Activated naive CD4-positive, alpha-beta T cell treated with anti-CD3 and anti-CD28 coated beads, Interleukin-2, amount 50 U/mL, for 72 hours (primary cell): ENCODE measurements at places on chromosomes 16 and 17.

- no peak for DNase-seq
Measured at GRCh38 chr17:80220736-80221215, 549 bp downstream of the SLC26A11 start.

- DNase-seq = no peak
Measured at GRCh38 chr17:4229627-4230541, 33.9 kb downstream of the ANKFY1 start.

- no peak for DNase-seq
Measured at GRCh38 chr17:72569148-72569946, 448.5 kb downstream of the SOX9 start.

DNA sequence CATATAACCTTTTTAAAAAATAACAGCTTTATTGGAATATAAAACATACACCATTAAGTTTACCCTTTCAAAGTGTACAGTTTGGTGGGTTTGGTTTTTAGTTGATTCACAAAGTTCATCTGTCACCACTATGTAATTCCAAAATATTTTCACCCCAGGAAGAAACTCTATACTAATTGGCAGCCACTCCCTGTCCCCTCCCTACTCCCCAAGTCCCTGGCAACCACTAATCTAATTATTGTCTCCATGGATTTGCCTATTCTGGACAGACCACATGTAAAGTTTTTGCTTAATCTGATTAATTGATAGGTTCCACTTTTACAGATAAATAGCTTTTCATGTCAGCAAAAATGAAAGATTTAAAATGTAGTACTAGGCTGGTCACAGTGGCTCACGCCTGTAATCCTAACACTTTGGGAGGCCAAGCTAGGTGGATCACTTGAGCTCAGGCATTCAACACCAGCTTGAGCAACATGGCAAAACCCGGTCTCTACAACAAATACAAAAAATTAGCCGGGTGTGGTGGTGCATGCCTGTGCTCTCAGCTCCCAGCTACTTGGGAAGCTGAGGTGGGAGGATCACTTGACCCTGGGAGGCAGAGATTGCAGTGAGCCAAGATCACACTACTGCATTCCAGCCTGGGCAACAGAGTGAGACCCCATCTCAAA, 25.0 kb upstream of the MAPK3 start:
- no peak for DNase-seq

GRCh38 chr17:79298799-79299198, 224.2 kb downstream of the ENGASE start:
- no peak for DNase-seq

GRCh38 chr16:58859958-58860669, 126.0 kb upstream of the GOT2 start:
- DNase-seq = no peak

- DNase-seq = peak; percentile 92
Measured at GRCh38 chr17:16438557-16439302, 23.4 kb downstream of the TRPV2 start.

GRCh38 chr16:87541872-87542234, 49.0 kb upstream of the ZCCHC14 start:
- DNase-seq = no peak

DNA sequence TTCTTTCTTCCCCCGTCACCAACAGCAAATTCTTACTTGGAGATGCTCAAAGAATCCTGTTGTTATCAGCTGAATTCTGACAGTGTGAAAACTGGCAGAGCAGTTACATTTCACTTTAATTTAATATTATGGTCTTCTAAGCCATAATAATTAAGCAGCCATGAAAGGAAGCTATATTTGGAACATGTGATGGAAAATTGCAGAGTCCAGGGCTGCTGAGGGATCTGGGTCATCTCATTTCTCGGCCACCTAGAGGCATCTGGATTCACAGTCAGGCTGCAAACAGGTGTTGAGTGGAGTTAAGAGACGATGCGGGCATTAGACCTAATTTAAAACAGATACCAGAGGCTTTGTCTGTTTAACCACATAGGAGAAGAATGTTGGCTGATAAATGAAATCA, 38.4 kb downstream of the CHD9NB start:
- no peak for DNase-seq

- DNase-seq = no peak
Measured at GRCh38 chr17:46063241-46063640, 64.2 kb downstream of the STH start.

- DNase-seq = no peak
Measured at GRCh38 chr16:868846-869822, 68.6 kb upstream of the GNG13 start.

- no peak for DNase-seq
Measured at GRCh38 chr16:70320121-70320520, 21.1 kb downstream of the DDX19B start.

DNA sequence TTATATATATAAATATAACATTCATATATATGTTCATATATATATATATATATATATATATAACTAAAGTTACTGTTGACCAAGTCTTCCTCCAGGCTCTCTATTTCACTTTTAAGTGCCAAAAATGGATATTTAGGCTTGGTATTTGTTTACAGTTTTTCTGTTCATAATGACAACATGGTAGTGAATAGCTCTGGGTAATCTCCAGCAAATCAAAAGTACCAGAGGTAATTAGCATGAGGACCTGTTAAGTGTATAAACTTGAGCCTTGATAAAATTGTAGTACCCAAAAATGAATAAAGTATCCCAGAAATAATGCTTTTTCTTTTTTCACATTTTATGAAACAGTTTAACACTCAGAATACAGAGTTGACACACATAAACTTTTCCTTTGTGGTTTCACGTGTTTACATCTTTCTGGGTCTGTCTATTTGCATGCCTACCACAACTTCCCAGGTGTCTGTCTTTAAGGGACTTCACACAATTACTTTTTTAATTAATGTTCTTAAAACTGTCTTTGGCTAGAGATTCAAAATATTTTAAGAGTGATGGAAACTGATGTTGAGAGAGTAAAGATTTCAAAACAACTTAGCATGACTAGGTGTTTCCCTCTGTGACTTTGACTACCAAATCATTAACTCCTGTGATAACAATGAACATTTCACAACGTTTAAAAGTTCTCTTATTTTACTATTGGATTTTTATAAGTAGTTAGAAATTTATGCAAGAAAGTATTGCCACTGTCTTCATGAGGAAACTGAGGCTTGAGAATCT, 47.9 kb downstream of the RABEP1 start:
- no peak for DNase-seq

- peak; percentile 31 for DNase-seq
Measured at GRCh38 chr17:57294629-57295501, 38.5 kb downstream of the MSI2 start.

GRCh38 chr17:1638171-1638590, 7.4 kb downstream of the SCARF1 start:
- no peak for DNase-seq

DNA sequence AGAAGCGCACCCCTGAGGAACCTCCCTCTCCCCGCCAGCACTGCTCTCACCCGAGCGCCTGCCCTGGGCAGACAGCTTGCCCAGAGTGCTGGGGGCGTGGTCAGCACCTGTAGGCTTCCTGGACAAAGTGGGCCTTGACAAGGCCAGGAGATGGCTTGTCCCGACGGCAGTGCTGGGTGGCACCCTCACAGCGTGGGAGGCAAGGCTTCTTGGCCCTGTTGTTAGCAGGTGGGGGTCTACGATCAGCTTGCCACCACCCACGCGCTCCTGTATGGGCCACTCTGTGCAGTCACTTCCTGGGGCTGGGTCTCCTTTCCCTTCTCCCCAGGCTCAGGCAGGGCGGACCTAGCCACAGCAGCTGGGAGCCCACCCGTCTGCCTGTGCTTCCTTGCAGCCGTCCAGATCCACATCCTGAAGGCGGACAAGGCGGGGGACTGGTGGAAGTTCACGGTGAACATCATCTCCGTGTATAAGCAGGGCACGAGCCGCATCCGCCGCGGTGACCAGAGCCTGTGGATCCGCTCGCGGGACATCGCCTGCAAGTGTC, 218.0 kb downstream of the NTN1 start:
- no peak for DNase-seq

DNA sequence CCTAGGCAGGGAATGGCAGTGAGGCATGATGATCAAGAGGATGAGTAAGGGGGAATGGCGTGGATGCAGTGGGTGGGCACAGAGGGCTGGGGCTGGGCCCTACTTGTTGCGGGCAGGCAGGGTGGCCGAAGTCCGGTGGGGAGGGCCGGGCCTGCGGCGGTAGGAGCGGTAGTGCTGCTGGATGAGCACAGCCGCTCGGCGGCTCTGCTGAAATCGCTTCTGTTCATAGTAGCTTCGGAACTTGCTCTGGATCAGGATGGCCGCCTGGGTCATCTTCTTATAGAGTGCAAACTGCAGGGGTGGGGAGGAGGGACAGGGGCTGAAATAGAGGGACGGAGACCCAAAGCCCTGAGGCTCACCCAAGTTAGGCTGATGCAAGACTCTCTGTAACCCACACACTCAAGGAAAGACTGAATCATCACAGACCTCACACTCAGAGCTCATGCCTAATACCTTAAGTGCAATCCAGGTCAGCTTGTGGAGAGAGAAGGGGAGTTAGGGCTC, 1.5 kb upstream of the SPAG7 start:
- peak; percentile 77 for DNase-seq

GRCh38 chr16:50428116-50428515, 59.3 kb upstream of the BRD7 start:
- DNase-seq = no peak

GRCh38 chr17:55394357-55395021, 27.1 kb downstream of the MMD start:
- DNase-seq = no peak

- DNase-seq = peak; percentile 85
Measured at GRCh38 chr17:78748730-78749317, 33.2 kb downstream of the CYTH1 start.

- no peak for DNase-seq
Measured at GRCh38 chr16:65807858-65808257, 558.6 kb upstream of the CDH5 start.

DNA sequence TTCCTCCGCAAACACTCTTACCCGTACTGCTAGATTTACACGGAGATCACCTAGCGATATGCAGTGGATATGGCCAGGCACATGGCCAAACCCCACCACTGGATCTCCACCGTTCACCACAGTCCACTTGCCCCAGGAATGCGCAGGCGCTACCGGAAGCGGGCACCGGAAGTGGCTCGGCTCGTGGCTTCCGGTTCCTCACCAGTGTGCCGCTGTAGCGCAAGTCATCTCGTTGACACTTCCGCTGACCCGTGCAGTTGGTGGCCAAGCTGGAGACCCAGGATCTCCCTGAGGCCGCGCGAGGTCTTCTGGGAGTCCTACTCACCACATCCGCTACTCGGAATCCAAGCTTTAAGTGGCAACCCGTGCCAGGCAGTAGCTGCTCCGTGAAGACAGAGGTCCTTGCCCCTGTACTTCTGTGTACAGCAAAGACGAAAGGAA, 11.5 kb downstream of the ZNF597 start:
- peak; percentile 81 for DNase-seq

- DNase-seq = no peak
Measured at GRCh38 chr17:1916963-1917715, 87.3 kb downstream of the RPA1 start.

GRCh38 chr16:88905563-88905962, 39.1 kb upstream of the PABPN1L start:
- DNase-seq = peak; percentile 17

DNA sequence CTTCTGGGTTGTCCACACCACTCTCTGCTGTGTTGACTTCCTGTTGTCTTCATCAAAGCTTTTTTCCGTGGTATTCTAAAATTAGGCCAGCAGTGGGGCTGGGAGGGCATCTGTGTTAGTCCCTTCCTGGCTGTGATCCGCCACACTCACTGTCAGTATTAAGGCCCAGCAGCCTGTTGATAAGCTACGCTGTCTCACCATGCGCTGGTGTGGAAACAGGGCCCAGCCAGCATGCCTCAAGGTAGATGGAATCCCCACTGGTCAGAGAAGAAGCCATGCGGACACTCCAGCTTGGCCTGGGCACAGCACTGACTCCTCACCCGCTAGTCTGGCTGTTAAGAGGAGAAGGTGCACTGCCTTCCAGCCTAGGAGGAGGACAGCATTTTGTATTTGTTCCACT, 11.4 kb downstream of the CDR2L start:
- no peak for DNase-seq

DNA sequence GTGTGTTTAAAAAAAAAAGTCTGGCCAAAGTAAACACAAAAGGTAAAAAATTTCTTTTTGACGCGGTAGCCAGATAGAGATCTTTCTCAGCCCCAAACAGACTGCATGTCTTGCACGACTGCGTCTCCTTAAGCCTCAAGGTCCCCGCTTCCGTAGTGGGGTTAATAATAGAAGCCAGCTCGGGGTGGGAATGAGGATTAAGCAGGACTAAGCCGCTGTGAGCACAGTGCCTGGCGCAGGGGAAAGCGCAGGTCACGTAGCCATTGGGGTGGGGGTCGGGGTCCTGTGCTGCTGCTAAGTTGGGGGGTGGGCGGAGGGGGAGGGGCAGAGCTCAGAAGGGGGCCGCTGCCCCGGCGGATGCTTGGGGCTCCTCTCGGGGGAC, 521 bp downstream of the GGA2 start:
- no peak for DNase-seq

DNA sequence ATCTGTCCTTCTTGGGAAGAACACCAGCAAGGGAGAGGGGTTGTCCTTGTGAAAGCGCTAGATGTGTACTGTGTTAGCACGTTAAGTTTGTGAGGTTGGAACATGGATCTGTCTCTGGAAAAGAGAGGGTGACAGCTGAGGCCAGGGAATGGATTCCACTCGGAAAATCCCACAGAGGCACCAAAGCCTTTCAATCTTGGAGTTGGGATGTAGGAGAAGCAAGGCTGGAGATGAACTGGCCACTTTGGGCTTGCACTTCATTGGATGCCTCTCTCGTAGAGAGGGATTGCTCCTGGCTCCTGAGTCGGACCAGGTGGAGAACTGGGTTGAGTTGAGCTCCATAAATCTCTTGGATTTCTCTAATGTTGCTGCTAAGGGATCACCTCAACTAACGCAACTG, 67.2 kb downstream of the CCDC182 start:
- DNase-seq = no peak

DNA sequence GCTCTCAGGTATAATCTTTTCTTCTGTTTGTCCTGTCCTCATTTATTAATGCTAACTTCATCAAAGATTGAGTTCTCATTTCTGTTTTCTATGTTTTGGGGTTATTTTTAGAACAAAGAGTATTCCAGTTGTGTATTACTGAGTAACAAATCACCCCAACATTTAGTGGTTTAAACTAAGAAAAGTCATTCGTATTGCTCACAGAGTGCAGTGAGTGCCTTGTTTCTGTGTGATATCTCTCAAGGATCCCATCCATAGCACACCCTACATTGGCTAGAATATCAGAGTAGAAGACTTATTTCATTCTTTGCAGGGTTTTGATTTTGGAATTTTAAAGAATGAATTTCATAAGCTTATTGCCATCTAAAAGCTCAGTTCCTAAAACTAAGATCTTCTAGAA, 72.1 kb downstream of the VMP1 start:
- no peak for DNase-seq
